ENCODE measurements at places on chromosomes 2 and 18.

GRCh38 chr2:3460156-3460555 lies 59.2 kb downstream of the ADI1 start:
- peaks cover 28% of the 10 kb centered on the region for H3K36me3 ChIP-seq
- H3K27me3 ChIP-seq: no peaks in the 10 kb centered on the region
- DNase-seq: no peak
- no peak overlapping the region for H3K4me3 ChIP-seq

DNA sequence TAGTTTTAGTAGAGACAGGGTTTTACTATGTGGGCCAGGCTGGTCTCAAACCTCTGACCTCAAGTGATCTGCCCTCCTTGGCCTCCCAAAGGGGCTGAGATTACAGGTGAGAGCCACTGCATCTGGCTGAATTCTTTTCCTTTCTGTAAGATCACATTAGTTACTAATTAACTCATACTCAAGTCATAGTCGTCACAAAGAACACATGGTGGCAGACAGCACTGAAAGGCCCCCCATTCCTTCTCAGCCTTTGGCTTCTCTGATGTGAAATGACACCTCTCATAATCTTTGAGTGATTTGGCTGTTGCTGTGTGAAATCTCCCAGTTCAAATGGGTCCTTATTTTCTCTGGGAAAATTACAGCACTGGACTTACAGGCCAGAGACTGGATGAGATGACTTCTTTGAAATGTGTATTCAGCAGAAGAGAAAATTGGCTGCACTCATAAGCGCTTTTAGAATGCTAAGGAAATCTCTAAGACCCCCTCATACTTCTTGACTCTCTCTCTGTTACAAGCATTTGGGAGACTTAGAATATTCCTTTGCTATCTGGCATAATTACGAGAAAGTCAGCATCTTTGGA lies 764.8 kb downstream of the RNF144A start:
- no peaks in the 10 kb centered on the region for H3K36me3 ChIP-seq
- no peaks in the 10 kb centered on the region for H3K4me1 ChIP-seq
- H3K4me3 ChIP-seq: no peak overlapping the region
- no peak overlapping the region for H3K27ac ChIP-seq
- DNase-seq: no peak

- no peak within 1 kb of the TSS for H3K27ac ChIP-seq
- H3K36me3 ChIP-seq: no peaks in the 10 kb centered on the region
- H3K27me3 ChIP-seq: peaks cover 6% of the 10 kb centered on the region
- H3K4me1 ChIP-seq: no peaks in the 10 kb centered on the region
These were observed at the start of gene ST6GAL2 for GRCh38 chr2:106885971-106886915. TSS of gene ST6GAL2 (minus strand) at chr2:106886167. CDS start at chr2:106843977, 42,190 bp downstream.

GRCh38 chr2:44291281-44292248 lies 16.3 kb downstream of the SLC3A1 start:
- no peaks in the 10 kb centered on the region for H3K27me3 ChIP-seq
- H3K4me3 ChIP-seq: no peak overlapping the region
- no peaks in the 10 kb centered on the region for H3K36me3 ChIP-seq
- DNase-seq: no peak
- H3K4me1 ChIP-seq: peaks cover 3% of the 10 kb centered on the region
- H3K27ac ChIP-seq: no peak overlapping the region

DNA sequence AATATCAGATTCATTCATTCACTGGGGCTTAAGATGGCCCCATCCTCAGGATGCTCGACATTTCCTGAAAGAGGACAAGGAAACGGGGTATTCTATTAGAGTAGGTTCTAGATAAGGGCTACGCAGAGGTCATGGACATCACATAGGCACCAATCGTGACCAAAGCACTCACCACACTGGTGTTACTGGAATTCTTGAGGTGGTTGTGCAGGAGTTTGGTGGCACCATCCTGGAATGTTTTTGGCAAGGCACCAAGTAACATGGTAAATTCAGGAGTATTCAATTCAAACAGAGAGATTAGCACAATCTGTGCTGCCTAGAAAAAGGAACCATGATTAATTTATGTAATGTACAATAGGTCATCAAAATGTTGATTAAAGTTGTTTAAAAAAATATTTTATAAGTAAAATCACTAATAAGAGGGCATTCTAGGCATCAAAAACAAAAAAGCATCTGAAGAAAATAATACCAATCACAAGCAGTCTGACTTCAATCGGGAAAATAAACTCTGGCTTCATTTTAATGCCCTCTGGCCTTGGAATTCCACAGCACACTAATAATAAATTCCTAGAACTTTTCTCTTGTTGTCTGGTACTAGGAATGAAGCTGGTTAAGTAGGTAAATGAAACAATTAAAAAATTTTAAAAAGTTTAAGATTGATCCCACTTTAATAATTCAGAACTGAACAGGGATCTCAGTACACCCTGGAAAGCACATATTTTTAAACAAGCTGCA lies 102.8 kb upstream of the TFCP2L1 start:
- H3K4me3 ChIP-seq: no peak overlapping the region
- H3K27me3 ChIP-seq: no peaks in the 10 kb centered on the region
- DNase-seq: no peak
- H3K4me1 ChIP-seq: no peaks in the 10 kb centered on the region
- H3K27ac ChIP-seq: no peak overlapping the region
- peaks cover 27% of the 10 kb centered on the region for H3K36me3 ChIP-seq
